ENCODE measurements at places on chromosomes 3 and 15.

DNA sequence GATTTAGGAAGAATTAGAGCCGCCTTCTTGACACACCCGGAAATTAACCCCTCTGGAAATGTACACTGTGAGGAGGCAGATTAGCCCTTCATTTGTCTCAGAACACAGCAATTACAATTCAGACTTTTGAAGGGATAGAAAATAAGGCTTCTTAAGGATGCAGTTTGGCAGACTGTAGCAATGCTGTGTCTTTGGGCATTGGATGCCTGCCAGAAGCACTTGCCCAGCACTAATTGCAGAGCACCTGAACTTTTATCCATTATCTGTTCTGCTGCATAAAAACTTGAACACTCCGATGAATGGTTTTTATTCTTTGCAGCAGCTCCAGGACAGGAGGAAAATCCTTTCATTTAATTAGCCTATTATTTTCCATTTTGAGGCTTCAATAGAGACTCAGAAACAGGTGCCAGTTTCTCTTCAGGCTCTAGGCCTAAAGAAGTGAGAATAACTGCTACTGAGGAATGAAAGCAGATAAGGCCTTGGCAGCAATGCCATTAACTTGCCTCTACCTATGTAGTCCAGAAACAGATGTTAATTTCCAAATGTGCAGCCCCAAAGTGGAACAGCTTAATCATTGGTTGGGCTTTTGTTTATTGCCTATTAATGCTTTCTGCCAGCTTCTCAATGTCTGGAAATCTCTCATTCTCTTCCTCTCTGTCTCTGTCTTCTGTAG lies 418.5 kb downstream of the NSUN3 start:
- H3K36me3 ChIP-seq, result no peaks in the 10 kb centered on the region
- no peak overlapping the region for H3K27ac ChIP-seq
- no peaks in the 10 kb centered on the region for H3K27me3 ChIP-seq
- no peak overlapping the region for H3K4me3 ChIP-seq
- no peaks in the 10 kb centered on the region for H3K4me1 ChIP-seq
- no peak for DNase-seq

DNA sequence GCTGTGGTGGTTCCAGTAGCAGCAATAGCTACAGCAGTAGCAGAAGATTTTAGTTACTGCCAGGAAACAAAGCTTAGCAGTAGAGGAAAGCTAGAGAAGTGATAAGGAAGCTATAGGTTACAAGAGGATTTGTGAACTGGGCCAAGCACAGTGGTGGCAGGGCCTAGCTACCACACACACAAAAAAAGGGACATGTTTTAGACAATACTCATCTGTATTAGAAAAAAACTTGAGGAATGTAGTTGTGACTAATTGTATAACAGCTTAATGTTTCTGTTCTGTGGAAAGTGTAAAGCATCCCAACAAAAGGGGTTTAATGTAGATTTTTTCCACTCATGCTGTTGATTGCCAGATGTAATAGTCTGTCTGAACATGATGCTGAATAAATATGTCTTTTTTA lies 29.9 kb upstream of the PFN2 start:
- no peak overlapping the region for H3K27ac ChIP-seq
- H3K27me3 ChIP-seq, result peaks cover 15% of the 10 kb centered on the region
- H3K36me3 ChIP-seq, result no peaks in the 10 kb centered on the region
- no peak overlapping the region for H3K4me3 ChIP-seq

DNA sequence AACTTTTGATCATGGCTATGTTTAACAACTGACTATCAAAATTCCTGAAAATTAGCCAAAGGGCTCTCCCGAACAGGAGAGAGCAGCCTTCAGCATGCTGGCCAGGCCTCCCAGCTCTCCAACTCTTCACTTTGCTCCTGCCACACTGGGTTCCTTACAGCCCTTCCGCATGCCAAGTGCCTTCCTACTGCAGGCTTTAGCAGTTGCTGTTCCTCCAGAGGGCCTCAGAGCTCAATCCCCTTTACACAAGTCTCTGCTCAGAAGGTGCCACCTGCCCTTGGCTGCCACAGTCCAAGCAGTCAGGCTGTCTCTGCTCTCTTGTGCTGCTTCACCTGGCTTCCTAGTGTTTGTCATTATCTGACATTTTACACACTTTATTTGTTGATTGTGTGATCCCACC lies 553.1 kb upstream of the PPP2R3A start:
- H3K27ac ChIP-seq, result no peak overlapping the region
- no peak overlapping the region for H3K4me3 ChIP-seq
- H3K36me3 ChIP-seq, result no peaks in the 10 kb centered on the region
- no peak for DNase-seq

GRCh38 chr3:129378949-129379348 lies 49.5 kb downstream of the EFCAB12 start:
- H3K27me3 ChIP-seq, result no peaks in the 10 kb centered on the region
- no peaks in the 10 kb centered on the region for H3K36me3 ChIP-seq
- no peak overlapping the region for H3K4me3 ChIP-seq
- no peak for DNase-seq

- no peak overlapping the region for H3K4me3 ChIP-seq
Observed at GRCh38 chr3:52798978-52799476, 4.4 kb downstream of the ITIH3 start.

GRCh38 chr3:38327335-38328009 lies 19.1 kb upstream of the XYLB start:
- H3K4me1 ChIP-seq, result peaks cover 2% of the 10 kb centered on the region
- H3K27me3 ChIP-seq, result peaks cover 16% of the 10 kb centered on the region
- H3K4me3 ChIP-seq, result no peak overlapping the region
- no peak overlapping the region for H3K27ac ChIP-seq

DNA sequence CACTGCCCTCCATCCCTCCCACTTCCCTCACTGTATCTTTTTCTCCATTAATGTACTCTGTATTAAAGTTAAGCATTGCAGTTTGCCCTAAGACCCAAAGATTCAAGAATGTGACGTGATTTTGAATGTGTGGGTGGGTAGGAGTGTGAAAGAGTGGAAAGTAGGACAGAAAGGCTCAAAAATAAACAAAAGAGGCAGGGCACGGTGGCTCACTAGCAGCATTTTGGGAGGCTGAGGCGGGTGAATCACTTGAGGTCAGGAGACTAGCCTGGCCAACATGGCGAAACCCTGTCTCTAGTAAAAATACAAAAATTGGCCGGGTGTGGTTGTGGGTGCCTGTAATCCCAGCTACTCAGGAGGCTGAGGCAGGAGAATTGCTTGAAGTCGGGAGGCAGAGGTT lies 18.4 kb downstream of the TFRC start:
- H3K4me1 ChIP-seq, result peaks cover 5% of the 10 kb centered on the region
- no peak overlapping the region for H3K4me3 ChIP-seq
- no peaks in the 10 kb centered on the region for H3K27me3 ChIP-seq

GRCh38 chr3:127990051-127990450 lies 62.2 kb upstream of the SEC61A1 start:
- no peaks in the 10 kb centered on the region for H3K36me3 ChIP-seq
- H3K4me3 ChIP-seq, result no peak overlapping the region
- peaks cover 17% of the 10 kb centered on the region for H3K27me3 ChIP-seq

- H3K4me1 ChIP-seq, result peaks cover 13% of the 10 kb centered on the region
- no peak overlapping the region for H3K27ac ChIP-seq
- no peak overlapping the region for H3K4me3 ChIP-seq
- H3K36me3 ChIP-seq, result peaks cover 2% of the 10 kb centered on the region
Observed at GRCh38 chr3:17194116-17194515, 309.4 kb downstream of the PLCL2 start.

DNA sequence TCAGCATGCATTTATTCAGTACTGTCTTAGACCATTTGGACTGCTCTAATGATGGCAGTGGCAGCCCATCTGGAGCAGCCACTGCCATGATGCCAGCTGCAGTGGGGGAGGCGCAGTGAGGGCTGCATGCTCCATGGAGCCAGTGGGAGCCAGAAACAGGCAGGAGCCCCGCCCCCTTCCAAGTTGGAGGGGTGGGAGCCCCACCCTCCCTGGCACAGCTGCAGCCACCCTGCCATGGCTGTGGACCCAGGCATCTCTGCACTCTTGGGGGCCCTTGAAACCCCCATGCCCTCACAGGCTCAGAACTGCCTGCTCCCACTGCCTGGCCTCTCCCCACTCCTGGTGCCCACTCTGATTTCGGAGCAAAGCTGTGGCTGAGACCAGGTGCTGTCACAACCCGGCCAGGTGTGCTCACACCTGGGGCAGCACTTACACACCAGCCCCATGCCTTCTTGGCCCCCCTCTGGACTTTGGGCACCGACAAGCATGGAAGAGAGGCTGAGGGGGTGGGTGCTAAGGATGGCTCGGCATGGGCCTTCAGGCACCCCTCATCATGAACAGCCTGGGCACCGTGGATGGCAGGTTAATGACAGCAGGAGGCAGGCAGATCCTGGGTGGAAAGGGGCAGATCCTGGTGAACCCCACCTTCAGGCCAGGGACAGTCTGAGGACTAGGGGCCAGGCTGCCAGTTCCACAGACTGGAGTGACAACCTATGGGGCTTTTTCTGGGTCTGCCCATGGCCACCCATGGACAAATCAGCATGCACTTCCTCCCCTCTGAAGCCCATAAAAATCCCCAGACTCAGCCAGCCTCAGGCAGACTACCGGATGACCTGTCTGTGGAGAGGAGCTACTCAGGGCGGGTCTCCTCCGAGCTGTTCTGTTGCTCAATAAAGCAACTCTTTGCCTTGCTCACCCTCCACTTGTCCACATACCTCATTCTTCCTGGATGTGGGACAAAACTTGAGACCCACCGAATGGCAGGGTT lies 18.3 kb downstream of the TBC1D21 start:
- peaks cover 20% of the 10 kb centered on the region for H3K27me3 ChIP-seq
- no peak overlapping the region for H3K4me3 ChIP-seq
- no peak overlapping the region for H3K27ac ChIP-seq
- peaks cover 5% of the 10 kb centered on the region for H3K36me3 ChIP-seq
- peaks cover 8% of the 10 kb centered on the region for H3K4me1 ChIP-seq

GRCh38 chr15:69731081-69731330 lies 278.4 kb downstream of the RPLP1 start:
- H3K36me3 ChIP-seq, result no peaks in the 10 kb centered on the region
- peaks cover 5% of the 10 kb centered on the region for H3K27me3 ChIP-seq
- H3K4me1 ChIP-seq, result peaks cover 14% of the 10 kb centered on the region
- no peak overlapping the region for H3K4me3 ChIP-seq

GRCh38 chr3:127748754-127749327 lies 73.5 kb downstream of the MGLL start:
- no peak for DNase-seq
- peaks cover 4% of the 10 kb centered on the region for H3K36me3 ChIP-seq
- H3K4me1 ChIP-seq, result peaks cover 16% of the 10 kb centered on the region
- no peak overlapping the region for H3K4me3 ChIP-seq

DNA sequence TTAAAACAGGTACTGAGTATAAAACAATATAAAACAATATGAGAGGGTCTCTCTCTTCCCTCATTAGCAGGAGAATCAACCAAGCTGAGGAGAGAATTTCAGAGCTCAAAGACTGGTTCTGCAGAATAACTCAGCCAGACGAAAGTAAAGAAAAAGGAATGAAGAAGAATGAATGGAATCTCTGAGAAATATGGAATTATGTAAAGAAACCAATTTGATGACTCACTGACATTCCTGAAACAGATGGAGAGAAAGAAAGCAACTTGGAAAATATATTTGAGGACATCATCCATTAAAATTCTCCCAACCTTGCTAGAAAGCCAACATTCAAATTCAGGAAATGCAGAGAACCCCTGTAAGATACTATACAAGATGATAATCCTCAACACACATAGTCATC lies 630.9 kb downstream of the PYDC2 start:
- no peak for DNase-seq
- H3K27ac ChIP-seq, result no peak overlapping the region
- no peaks in the 10 kb centered on the region for H3K4me1 ChIP-seq
- H3K4me3 ChIP-seq, result no peak overlapping the region

GRCh38 chr3:127908951-127909350 lies 6.1 kb upstream of the KBTBD12 start:
- H3K4me1 ChIP-seq, result no peaks in the 10 kb centered on the region
- H3K27ac ChIP-seq, result no peak overlapping the region
- no peaks in the 10 kb centered on the region for H3K36me3 ChIP-seq
- H3K27me3 ChIP-seq, result peaks cover 62% of the 10 kb centered on the region
- no peak for DNase-seq
- H3K4me3 ChIP-seq, result no peak overlapping the region

- no peaks in the 10 kb centered on the region for H3K4me1 ChIP-seq
- no peak for DNase-seq
- H3K27me3 ChIP-seq, result peaks cover 17% of the 10 kb centered on the region
- H3K36me3 ChIP-seq, result no peaks in the 10 kb centered on the region
- no peak overlapping the region for H3K27ac ChIP-seq
Observed at GRCh38 chr15:69357773-69358771, 56.1 kb upstream of the KIF23 start.

GRCh38 chr3:13892304-13892703 lies 12.4 kb upstream of the WNT7A start:
- H3K4me1 ChIP-seq, result peaks cover 16% of the 10 kb centered on the region
- DNase-seq, result no peak
- no peaks in the 10 kb centered on the region for H3K27me3 ChIP-seq

GRCh38 chr15:75731248-75732151 lies 18.9 kb upstream of the CSPG4 start:
- H3K27ac ChIP-seq, result no peak overlapping the region
- peaks cover 28% of the 10 kb centered on the region for H3K27me3 ChIP-seq
- no peak overlapping the region for H3K4me3 ChIP-seq
- peaks cover 9% of the 10 kb centered on the region for H3K4me1 ChIP-seq

DNA sequence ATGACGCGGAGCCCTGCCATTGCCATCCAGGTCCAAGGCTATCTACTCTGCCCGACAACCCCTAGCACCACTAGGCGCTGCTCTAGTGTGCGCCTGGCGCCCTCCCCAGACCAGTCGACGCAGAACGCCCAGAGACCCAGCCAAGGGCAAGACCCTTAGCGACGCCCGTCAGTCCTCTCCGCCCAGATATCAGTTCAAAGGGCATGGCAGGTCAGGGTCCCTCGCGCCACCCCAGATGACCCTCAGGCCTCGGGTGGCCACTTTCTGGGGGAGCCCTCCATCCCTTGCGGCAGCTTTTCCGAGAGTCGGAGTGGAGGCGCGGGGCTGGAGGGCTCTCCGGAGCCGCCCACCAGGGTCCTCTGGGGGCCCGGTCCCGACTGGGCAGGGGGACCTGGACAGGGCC lies 371 bp upstream of the CLSTN2 start:
- H3K27me3 ChIP-seq, result peaks cover 54% of the 10 kb centered on the region
- H3K4me1 ChIP-seq, result peaks cover 5% of the 10 kb centered on the region
- H3K36me3 ChIP-seq, result peaks cover 4% of the 10 kb centered on the region
- DNase-seq, result no peak
- H3K27ac ChIP-seq, result no peak overlapping the region
- no peak overlapping the region for H3K4me3 ChIP-seq

DNA sequence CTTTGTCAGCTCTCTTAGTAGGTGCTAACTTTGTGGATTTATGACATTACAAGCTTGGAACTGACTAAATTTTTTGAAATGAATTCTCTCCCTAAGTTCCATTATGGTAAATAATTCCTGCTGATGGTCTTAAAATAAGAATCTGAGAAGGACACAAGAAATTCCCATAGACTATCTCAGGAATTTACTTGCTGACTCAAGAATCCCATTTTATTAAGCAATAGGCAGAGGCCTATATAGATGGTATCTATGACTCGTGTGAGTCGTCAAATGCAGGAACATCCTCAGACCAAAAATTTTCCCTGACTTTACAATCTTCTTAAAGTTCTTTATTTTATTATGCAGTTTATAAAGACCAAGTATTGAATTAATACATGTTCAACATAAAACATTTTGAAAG lies 30.7 kb upstream of the CBLB start:
- DNase-seq, result no peak
- H3K27me3 ChIP-seq, result no peaks in the 10 kb centered on the region
- H3K27ac ChIP-seq, result no peak overlapping the region

GRCh38 chr3:140501061-140501769 lies 176.6 kb upstream of the TRIM42 start:
- H3K4me1 ChIP-seq, result no peaks in the 10 kb centered on the region
- H3K27me3 ChIP-seq, result no peaks in the 10 kb centered on the region
- H3K4me3 ChIP-seq, result no peak overlapping the region
- H3K27ac ChIP-seq, result no peak overlapping the region

GRCh38 chr3:128504533-128504915 lies 11.5 kb upstream of the GATA2 start:
- no peaks in the 10 kb centered on the region for H3K4me1 ChIP-seq
- no peak for DNase-seq
- no peak overlapping the region for H3K27ac ChIP-seq
- no peaks in the 10 kb centered on the region for H3K36me3 ChIP-seq
- peaks cover 78% of the 10 kb centered on the region for H3K27me3 ChIP-seq
- H3K4me3 ChIP-seq, result no peak overlapping the region

All from T-helper 17 cell (primary cell).